ENCODE measurements at places on chromosomes 7 and 10. TPM values are rescaled to one million over a fixed set of nuclear protein-coding genes. Genes with fewer than 3 reads are reported as not detected.

DNA sequence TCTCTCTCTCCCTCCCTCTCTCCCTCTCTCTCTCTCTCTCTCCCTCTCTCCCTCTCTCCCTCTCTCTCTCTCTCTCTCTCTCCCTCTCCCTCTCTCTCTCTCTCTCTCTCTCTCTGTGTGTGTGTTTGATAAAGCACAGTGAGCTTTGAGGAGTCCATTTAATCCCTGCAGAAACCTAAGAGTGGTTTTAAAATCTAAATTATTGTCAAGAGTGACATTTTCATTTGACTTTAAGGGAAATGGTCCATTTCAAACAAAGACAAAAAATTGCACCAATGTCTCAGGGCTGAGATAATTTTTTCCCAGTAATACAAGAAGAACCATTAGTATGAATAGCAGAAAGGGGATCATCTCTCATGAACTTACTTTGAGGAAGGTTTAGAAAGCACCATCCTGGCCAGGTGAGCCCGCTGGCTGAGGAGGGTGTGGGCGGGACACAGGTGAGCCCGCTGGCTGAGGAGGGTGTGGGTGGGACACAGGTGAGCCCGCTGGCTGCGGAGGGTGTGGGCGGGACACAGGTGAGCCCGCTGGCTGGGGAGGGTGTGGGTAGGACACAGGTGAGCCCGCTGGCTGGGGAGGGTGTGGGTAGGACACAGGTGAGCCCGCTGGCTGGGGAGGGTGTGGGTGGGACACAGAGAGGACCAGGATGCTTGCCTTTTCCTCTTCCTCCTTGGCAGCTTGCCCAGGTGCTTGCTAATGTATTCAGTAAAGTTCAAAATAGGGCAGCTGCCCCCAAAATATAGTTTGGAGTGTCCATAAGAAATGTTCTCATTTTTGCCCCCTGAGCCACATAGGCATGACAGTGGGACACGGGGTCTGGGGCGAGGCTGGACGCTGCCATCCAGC is 125.0 kb downstream of the DNAJB6 start:
- H3K36me3 ChIP-seq: no peaks in the 10 kb centered on the region
- no peak for DNase-seq
- no peak overlapping the region for H3K4me3 ChIP-seq
- peaks cover 37% of the 10 kb centered on the region for H3K27me3 ChIP-seq

DNA sequence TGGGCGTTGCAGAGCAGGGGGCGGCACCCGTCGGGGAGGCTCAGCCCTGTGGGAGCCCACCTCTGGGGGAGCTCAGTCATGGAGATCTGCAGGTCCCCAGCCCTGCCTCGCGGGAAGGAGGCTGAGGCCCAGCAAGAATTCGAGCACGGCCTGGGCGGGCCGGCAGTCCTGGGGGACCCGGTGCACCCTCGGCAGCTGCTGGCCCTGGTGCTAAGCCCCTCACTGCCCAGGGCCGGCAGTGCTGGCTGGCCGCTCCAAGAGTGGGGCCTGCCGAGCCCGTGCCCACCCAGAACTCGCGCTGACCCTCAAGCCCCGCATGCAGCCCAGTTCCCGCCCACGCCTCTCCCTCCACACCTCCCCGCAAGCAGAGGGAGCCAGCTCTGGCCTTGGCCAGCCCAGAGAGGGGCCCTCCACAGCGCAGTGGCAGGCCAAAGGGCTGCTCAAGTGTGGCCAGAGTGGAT is 76.2 kb downstream of the TMEM26 start:
- H3K27me3 ChIP-seq: no peaks in the 10 kb centered on the region
- no peak overlapping the region for H3K27ac ChIP-seq
- H3K4me1 ChIP-seq: no peaks in the 10 kb centered on the region
- H3K36me3 ChIP-seq: no peaks in the 10 kb centered on the region
- DNase-seq: no peak

GRCh38 chr7:143299840-143300239 is 11.7 kb downstream of the CASP2 start:
- no peaks in the 10 kb centered on the region for H3K27me3 ChIP-seq
- peak; percentile 22 for DNase-seq
- peak overlapping the region; percentile 41 for H3K27ac ChIP-seq

- no peak overlapping the region for H3K27ac ChIP-seq
- no peaks in the 10 kb centered on the region for H3K27me3 ChIP-seq
- DNase-seq: no peak
- no peaks in the 10 kb centered on the region for H3K36me3 ChIP-seq
- no peak overlapping the region for H3K4me3 ChIP-seq
Observed at GRCh38 chr10:88528806-88529570, 54.1 kb downstream of the RNLS start.

GRCh38 chr7:5553298-5553877 is 129.8 kb upstream of the TNRC18 start:
- H3K4me3 ChIP-seq: no peak overlapping the region
- no peaks in the 10 kb centered on the region for H3K27me3 ChIP-seq
- H3K36me3 ChIP-seq: no peaks in the 10 kb centered on the region
- no peak overlapping the region for H3K27ac ChIP-seq

DNA sequence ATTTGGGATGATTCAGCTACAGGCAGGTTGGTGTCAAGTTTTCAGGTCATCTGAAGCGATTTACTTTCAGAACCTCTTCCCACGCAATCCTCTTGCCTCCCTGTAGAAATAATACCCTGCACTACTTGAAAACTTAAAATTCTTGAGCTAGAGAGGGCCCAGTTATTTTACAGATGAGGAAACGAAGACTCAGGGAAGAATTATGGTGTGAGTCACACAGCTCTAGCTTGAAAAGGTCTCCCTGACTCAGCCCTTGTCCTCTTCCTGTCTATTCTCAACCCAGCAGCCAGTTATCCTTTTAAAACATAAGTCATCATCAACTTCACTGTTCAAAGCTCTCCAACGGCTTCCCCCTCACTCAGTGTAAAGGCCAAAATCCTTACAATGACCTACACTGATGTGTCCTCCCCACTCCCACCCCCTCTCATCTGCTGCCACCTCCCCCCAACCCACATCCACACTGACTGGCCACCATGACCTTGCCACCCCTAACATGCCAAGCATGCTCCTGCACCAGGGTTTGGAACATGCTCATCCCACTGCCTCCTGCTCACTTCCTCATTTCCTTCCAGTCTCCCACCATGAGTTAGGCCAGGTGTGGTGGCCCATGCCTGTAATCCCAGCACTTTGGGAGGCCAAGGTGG is 3.4 kb downstream of the DNMBP start:
- H3K36me3 ChIP-seq: peaks cover 5% of the 10 kb centered on the region
- H3K4me1 ChIP-seq: peaks cover 53% of the 10 kb centered on the region
- H3K27ac ChIP-seq: peak overlapping the region; percentile 86
- peak; percentile 98 for DNase-seq
- peak overlapping the region; percentile 91 for H3K4me3 ChIP-seq
- no peaks in the 10 kb centered on the region for H3K27me3 ChIP-seq

GRCh38 chr10:28326516-28327490 is 23.9 kb upstream of the MPP7 start:
- H3K4me3 ChIP-seq: no peak overlapping the region
- H3K27ac ChIP-seq: no peak overlapping the region
- no peaks in the 10 kb centered on the region for H3K36me3 ChIP-seq
- DNase-seq: no peak

DNA sequence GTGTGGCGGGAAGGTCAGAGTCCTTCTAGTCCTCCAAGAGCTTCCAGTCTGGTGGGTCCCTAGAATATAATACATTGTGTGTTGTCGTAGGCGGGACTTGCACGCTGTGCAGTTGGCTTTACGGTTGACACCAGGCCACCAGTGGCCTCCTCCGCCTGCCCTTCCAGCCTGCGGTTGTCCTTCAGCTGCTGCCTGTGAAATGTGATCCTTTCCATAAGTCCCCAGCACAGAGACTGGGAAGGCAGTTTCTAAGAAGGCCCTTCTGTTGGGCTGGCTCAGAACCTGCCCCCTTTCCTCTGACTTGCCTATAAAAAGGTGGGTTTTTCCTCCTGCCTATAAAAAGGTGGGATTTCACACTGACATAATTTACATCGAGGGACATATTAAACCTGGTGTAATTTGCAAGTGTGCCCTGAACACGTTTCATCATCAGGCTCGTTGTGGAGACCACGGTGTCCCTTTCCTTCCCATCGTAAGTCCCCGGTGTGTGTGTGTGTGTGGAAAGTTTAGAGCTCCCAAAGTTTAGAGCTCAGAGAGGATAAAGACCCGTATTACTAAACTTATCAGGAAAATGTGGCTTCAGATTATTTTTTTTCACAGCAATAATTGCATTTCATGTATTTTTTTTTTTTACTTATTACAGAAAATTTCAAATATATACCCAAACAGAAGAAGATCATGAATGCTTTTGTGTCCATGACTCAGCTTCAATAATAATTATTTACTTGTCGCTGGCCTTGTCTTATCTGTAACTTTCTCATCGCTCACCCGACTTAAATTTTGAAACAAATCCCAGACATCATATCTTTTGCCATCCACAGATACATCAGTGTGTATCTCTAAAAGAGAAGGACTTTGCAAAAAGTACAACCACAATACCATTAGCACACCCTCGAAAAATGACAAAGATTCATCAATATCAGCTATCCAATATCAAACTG is 45.1 kb downstream of the CUX1 start:
- H3K27ac ChIP-seq: no peak overlapping the region
- DNase-seq: no peak
- no peaks in the 10 kb centered on the region for H3K27me3 ChIP-seq
- H3K4me3 ChIP-seq: no peak overlapping the region

DNA sequence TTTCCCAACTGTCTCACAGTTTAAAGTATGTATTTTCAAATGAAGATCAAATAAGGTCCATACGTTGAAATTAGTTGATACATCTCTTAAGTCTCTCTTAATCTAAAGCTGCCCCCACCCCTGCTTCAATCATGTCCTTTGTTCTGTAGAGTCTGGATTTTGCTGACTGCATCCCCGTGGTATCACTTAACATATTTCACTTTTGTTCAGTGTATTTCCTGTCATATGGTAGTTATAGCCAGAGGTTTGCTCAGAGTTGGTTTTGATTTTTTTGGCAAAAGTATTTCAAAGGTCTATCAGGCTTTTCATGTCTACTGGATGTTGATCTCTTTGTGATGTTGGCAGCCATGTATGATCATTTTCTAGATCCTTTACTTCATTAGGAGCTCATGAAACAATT is 54.4 kb upstream of the ARID5B start:
- H3K27ac ChIP-seq: no peak overlapping the region
- no peak for DNase-seq
- no peaks in the 10 kb centered on the region for H3K36me3 ChIP-seq

GRCh38 chr10:7889947-7890542 is 71.7 kb downstream of the TAF3 start:
- H3K4me1 ChIP-seq: 0 out of 2 replicates have a peak, but pooled peaks cover 4% of the 10 kb centered on the region
- no peak overlapping the region for H3K27ac ChIP-seq
- H3K4me3 ChIP-seq: no peak overlapping the region

- DNase-seq: no peak
- no peak overlapping the region for H3K4me3 ChIP-seq
- no peaks in the 10 kb centered on the region for H3K27me3 ChIP-seq
- no peaks in the 10 kb centered on the region for H3K36me3 ChIP-seq
Observed at GRCh38 chr7:70480927-70481569, 650.9 kb upstream of the GALNT17 start.

DNA sequence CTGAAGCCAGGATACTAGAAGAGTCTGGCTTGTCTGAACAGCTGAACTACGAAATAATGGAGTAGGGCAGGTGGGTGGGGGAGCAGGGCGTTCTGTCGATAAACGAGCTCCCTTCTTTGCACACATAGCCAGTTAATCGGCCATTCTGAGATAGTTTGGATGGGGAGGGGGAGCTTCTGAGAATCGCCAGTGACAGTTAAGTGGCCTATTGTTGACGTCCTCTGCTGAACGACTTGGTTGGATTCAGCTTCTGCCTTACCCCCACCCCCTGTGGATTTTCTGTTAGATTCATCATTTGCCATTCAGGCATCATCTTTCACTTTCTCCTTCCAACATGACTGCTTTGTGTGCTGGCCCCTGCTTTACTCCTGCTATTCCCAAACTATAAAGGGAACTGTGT is 520 bp downstream of the CPA5 start:
- H3K4me3 ChIP-seq: no peak overlapping the region
- H3K4me1 ChIP-seq: no peaks in the 10 kb centered on the region
- no peak for DNase-seq
- H3K36me3 ChIP-seq: no peaks in the 10 kb centered on the region
- no peak overlapping the region for H3K27ac ChIP-seq
- H3K27me3 ChIP-seq: no peaks in the 10 kb centered on the region

DNA sequence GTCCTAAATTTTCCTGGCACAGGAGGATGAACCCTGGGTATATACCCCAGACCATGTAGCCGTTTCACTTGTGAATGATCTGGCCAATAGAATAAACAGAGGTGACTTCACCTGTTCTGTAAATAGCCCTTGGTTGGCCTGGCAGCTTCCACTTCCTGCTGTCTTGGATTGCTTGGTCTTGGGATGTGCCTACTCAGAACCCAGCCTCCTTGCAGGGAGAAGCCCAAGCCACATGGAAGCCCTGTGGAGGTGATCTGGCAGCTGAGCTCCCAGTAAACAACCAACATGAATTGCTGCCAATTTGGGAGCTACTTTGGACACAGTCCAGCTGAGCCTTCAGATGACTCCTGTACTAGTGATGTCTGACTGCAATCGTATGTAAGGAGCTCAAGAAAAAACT is 4.8 kb upstream of the RAPGEF5 start:
- 0 out of 2 replicates have a peak, but pooled peaks cover 4% of the 10 kb centered on the region for H3K4me1 ChIP-seq
- no peak overlapping the region for H3K4me3 ChIP-seq
- no peaks in the 10 kb centered on the region for H3K36me3 ChIP-seq
- DNase-seq: peak; percentile 5

The ZNF425 gene
- total RNA-seq: 3.8 TPM

The GDF10 gene
- total RNA-seq: 0.22 TPM

The CPN1 gene
- total RNA-seq: not detected

The TAC1 gene
- not detected for total RNA-seq

The FANK1 gene
- 13.3 TPM for total RNA-seq

The GPAM gene
- total RNA-seq: 9.0 TPM

Measured in GM23248 (cell line).